ENCODE measurements at places on chromosomes 2 and 18.

DNA sequence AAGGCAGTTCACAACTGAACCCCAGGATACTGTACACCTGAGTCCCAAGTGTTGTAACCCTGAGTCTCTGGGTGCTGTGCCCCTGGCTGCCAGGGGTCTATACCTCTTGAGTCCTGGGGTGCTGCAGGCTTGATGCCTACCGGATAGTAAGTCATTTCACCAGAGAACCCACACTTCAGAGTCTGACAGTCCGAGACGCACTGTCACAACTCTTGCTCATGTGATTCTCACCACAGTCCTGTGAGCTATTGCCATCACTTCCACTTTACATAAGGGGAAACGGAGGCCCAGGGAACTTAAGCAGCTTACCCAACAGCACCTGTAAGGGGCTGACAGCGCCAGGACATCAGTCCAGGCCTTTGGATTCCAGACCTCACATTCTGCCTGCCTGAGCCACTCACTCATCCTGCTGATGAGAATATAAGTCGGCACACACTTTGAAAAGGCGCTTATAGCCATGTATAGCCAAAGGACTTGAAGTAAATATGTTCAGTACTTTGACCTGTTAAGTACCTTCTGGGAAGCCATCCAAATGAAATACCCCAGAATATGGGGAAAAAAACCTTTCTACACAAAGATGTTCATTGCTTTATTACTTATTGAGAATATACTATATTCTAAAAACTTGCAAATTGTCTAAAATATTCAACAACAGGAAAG lies 180.7 kb upstream of the ID2 start:
- no peak for DNase-seq

GRCh38 chr18:14978962-14979535 lies 231.1 kb downstream of the ANKRD30B start:
- DNase-seq = no peak

DNA sequence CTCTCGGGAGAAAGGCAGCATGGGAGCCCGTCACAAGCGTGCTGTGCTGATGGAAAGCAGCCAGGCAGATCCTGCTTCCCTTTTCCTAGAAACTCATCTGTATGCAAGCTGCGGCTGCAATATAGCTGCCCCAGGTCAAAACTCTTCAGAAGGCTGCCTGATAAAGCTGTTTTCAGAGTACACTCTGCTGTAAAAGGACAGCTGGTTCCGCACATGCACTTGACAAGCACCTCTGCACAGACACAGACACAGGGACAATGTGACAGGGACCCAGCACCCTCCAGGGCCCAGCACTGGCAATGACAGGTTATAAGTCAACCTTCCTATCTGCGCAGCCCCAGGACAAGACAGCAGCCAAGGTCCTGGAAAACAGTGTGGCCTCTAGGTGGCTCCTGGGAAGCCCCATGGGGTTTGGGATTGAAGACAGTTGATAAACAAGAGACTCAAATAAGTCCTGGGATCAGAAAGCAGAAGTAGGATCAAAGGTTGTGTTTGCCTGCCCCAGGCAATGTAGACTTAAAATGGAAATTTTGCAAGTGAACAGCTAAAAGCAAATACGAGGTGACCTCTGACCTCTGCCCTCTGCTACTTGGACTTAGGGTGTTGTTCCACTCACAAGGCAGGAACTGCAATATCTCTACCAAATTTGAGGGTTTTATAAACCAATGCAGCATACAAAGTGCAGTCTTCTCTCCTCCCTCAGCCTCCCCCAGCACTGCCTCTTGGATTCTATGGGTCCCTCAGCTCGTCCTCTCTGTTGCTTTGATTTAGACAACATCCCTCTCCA lies 16.9 kb downstream of the SLC66A2 start:
- no peak for DNase-seq

- DNase-seq = no peak
Observed at GRCh38 chr18:70453058-70453775, 164.4 kb downstream of the SOCS6 start.

DNA sequence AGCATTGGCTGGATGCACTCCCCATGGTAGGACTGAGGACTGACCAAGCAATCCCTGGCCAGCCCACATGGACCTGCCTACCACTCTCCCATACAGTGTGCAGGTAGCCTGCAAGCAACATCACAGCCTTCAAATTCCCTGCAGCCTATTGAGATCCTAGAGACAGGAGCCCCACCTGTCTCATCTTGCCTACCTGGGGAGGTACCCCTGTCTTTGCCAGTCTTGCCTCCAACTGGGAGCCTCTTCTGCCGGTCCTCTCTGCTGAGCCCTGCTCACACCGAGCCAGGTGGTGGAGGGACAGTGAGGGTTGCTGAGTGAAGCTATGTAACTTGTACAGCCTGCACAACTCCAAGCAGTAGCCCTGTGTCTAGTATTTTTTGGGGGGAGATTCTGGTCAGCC lies 29.9 kb downstream of the TTC32 start:
- no peak for DNase-seq
